ENCODE measurements at places on chromosomes 6 and 20.

DNA sequence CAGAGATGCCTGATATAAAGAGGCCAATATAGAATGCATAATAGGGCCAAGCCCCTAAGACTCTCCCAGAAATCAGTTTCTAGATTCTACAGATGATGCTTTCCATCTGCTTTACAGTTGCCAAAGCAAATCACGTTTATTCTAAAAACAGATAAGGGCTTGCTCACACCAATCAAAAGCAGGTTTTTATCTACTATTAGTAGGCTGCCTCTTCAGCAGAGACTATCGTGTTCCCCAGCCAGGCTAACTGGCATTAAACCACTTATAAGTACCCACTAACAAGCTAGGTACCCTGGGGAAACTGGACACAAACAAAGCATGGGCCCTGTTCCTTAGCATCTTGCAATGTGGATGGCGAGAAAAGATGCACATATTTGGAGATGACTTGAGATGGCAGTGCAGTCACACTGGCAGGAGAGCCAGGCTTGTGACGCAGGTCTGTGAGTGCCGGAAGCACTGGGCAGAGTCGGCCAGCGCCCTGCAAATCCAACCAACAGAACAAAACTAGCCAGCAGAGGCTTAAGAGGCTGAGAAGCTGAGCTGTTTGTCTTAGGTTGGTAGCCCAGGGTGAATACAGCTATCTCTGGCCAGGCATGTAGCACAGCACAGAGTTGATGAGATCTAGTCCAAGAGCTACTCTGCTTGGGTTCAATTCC lies 73.4 kb downstream of the GFOD1 start:
- no peak for DNase-seq

- DNase-seq, result no peak
Measured at GRCh38 chr6:16927205-16927604, 165.9 kb upstream of the ATXN1 start.

DNA sequence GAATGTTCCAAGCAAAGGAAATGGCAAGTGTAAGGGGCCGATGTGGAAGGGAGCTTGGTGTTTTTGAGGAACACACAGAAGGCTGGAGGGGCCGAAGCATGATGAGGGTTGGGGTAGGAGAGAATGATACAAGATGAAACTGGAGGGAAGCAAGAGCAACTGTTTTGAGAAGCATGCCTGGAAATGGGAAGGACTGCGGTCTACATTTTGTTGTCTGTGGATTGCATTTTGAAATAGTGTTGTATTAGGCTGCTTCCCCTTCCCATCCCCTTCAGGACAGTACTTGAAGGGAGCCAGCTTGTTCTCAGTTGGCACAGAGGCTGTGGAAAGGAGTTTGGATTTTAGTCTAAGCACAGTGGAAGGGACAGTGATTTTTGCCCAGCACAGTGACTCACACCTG lies 2.2 kb downstream of the TM9SF4 start:
- no peak for DNase-seq

DNA sequence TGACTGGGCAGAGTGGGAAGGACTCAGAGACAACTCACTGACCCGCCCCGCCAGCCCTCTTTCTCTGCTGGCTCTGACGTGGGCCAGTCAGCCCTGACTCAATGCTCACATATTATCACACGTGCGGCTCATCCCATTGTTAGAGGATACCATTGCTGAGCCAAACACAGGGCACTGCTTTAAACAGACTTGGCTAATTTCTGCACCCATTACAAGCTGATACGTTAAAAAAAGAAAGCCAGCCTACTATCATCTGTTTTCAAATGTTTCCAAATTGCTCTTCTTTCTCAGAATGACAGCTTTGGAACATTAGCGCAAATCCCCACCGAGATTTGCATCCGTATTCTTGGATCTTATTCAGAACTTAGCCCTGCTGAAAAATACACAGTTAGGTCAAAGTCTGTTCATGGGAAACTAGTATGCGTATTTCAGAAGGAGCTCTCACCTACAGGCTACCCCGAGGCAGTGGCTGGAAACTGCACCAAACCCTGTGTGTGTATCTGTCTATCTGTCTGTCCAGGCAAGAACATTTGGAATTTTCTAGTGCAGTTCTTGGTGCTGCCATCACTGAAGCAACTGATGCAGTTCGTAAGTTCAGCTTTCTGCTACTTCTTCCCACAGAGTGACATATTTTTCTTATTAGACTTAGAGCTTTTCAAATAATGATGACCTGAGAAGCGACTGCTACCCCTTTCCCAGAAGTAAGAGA lies 32.8 kb downstream of the RAMACL start:
- peak; percentile 91 for DNase-seq

- DNase-seq, result peak; percentile 4
Measured at GRCh38 chr6:81075974-81076373, 676.5 kb downstream of the TENT5A start.

- DNase-seq, result no peak
Measured at GRCh38 chr6:144690133-144690532, 405.0 kb downstream of the UTRN start.

GRCh38 chr6:140160909-140161308 lies 786.5 kb upstream of the CITED2 start:
- DNase-seq, result no peak

GRCh38 chr6:161618831-161619454 lies 345.1 kb upstream of the AGPAT4 start:
- peak; percentile 14 for DNase-seq

- DNase-seq, result no peak
Measured at GRCh38 chr6:76792394-76792793, 670.9 kb downstream of the HTR1B start.

- peak; percentile 5 for DNase-seq
Measured at GRCh38 chr6:133241901-133242636, 912 bp downstream of the EYA4 start.

- no peak for DNase-seq
Measured at GRCh38 chr6:52164319-52165094, 21.7 kb upstream of the IL17A start.

- no peak for DNase-seq
Measured at GRCh38 chr6:18577491-18577890, 190.3 kb downstream of the RNF144B start.

DNA sequence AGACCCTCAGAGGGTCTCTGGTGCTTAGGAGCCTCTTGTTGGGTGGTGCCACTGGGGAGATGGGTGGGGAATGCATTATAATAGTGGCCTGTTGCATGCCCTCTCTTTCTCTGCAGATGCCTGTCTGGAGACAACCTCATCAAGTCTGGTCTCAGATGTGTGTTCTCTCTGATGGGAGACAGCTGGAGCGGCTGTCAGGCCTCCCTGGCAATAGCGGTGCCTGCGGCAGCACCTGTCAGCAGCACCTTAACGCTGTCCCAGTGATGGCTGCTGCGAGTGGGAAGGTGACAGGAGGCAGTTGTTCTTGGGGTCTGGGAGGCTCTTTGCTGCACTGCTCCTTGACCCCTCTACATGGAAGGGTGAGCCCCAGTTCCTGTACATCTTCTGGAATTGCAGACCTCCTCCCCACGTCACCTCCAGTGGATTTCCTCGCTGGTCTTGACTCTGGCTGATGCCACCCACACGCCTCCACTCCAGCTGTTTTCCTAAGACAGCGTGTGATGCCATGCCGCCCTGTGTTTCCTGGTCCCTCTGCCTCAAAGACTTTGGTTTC lies 63.3 kb upstream of the BLCAP start:
- DNase-seq, result no peak

- peak; percentile 78 for DNase-seq
Measured at GRCh38 chr20:61185841-61186601, 66.0 kb upstream of the CDH4 start.

DNA sequence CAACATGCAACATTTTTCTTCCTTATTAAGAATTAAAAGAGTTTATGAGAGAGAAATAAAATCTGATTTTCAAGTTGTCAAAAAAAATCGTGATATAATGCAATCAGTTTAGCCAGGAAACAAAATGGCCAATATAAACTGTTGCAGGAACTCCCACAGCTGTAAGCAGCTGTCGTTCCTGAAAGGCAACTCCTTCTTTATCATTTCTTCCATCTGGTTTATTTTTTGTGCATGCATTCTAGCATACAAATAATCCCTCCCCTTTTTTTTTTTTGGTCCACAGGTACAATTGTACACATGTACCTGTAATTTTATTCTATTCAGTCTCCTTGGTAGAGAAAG lies 19.7 kb downstream of the TRAF3IP2 start:
- no peak for DNase-seq

DNA sequence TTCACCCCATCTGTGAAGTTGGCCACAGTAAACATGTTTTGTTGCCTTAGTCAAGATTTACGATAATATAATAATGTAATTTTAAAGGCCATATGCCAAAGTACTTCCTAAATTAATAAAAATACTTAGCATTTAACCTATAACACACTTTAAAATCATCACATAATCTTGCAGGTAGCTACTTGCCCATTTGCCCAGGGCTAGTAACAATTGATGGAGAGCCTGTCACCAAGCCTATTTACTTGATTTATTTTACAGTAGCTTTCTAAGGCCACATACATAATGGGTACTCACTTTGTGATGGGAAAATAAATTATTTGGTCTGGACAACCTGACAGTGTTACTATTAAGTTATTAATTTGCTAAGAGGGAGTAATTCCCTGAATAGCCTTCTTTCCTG lies 14.5 kb downstream of the BTBD9 start:
- DNase-seq, result no peak

- DNase-seq, result no peak
Measured at GRCh38 chr6:98695091-98695801, 139.1 kb upstream of the POU3F2 start.

- DNase-seq, result no peak
Measured at GRCh38 chr6:106411643-106412200, 51.2 kb downstream of the CRYBG1 start.

DNA sequence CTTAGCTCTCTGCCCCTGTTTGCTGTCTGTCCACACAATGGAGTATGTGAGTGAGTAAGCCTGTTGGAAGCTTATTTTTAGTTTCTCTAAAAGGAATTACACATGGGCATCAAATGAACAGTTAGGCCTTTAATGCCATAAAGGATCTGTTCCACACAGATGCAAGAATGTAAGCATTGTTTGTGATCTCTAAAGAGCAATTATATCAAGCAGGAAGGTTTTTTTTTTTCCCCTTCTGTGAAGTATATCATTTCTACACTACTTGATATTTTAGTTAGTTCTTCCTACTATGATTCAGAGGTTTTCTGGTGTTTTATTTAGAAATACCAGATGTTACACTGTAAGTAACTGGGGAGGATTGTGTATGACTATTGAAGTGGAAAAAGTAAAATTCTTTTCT lies 627.5 kb downstream of the COL12A1 start:
- peak; percentile 23 for DNase-seq

DNA sequence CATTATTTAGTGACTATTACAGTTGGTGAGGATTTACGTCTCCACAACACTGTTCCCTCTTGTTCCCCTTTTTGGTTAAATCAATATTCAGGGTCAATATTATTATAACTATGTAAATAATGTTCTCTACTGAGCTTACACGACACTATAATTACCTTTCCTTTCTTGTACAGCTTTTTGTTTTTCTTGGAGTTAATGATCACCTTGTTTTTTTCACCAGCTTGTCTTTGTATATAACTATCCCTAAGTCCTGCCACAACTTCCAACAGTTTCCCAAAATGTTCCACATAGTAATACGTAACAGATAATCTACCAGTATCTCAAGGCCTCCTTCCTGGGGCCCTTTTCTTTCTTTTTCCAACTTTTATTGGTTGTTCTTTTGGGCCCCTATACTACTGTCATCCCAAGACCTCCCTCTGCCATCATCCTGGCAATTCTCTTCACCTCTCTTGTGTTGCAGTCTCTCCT lies 142.0 kb upstream of the SOX4 start:
- no peak for DNase-seq

DNA sequence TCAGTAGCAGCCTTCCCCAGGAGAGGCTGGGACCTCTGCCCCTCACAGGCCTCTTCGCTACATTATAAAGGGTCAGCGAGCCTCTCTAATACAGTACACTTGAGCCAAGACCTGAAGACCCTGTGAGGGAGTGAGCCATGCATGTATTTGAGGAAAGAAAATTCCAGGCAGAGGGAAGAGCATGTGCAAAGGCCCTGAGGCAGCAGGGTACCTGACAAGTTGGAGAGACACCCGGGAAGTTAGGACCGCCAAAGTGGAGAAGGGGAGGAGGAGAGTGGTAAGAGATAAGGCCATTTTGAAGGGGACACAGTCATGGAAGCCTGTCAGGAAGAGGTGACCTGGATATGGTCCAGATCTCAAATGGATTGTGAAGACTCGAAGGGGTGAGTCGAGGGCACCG lies 219.3 kb upstream of the RNF24 start:
- DNase-seq, result no peak

DNA sequence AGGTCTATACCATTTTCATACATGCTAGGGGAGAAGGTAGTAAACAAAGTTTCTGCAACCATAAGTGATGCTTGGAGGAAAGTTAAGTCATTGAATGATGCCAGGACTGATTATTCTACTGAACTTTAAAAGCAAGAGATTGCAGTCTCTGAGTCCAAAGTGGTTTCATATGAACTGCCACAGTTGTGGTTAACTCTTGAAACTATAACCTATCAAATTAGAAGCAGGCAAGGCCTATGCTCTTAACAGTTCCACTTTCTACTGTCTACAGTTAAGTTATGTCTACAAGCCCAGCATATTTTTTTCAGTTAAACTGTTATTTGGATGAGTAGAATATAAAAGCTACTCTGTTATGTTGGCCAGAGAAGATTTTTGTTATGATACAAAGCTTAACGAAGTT lies 326.5 kb upstream of the RUNX2 start:
- DNase-seq, result no peak

GRCh38 chr6:15355683-15356099 lies 109.8 kb downstream of the JARID2 start:
- DNase-seq, result no peak

DNA sequence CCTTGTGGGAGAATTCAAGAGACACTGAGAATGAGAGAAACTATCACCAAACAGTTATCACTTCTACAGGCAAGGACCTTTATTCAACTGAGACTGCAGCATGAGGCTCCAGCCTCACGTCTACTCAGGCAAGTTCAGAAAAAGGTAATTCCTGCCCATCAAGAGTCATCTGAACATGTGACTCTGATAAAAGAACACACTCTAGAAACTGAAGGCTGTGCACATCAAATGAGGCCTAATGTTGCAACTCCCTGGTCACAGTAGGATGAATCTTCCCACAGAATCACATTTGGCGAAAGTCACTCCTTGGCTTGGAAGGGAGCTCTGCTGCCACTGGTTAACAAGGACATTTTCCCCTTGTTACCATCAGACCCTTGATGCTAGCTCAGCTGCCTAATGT lies 71.2 kb upstream of the EMILIN3 start:
- DNase-seq, result no peak

Data from hepatic stellate cell (primary cell).